ENCODE measurements at places on chromosomes 5 and 9. TPM values are rescaled to one million over a fixed set of nuclear protein-coding genes. Genes with fewer than 3 reads are reported as not detected.

Gene PCDHGB3
- total RNA-seq: 5.0 TPM

Gene PKD2L2
- not detected for total RNA-seq

Gene CTSL
- 23.5 TPM for total RNA-seq

Gene TMC1
- total RNA-seq: not detected

Gene PCDHGB5
- total RNA-seq: 3.6 TPM

Gene C9orf43
- total RNA-seq: not detected

Gene FBP2
- total RNA-seq: not detected

Gene RBM22
- total RNA-seq: 53.6 TPM

Gene GALT
- total RNA-seq: 185 TPM

Gene SPATA31E1
- not detected for total RNA-seq

Gene CRHBP
- 8.3 TPM for total RNA-seq

Gene TAF11L5
- not detected for total RNA-seq

Gene IL33
- 7.4 TPM for total RNA-seq

Gene MYOT
- 4.3 TPM for total RNA-seq

Gene IFNA4
- not detected for total RNA-seq

Gene FOXD4L6
- total RNA-seq: not detected

Gene DYNC2I2
- 103 TPM for total RNA-seq

Gene PFN3
- not detected for total RNA-seq

Gene CATSPER3
- total RNA-seq: 2.4 TPM

Gene SPARC
- total RNA-seq: 177 TPM

All from Peyer's patch (tissue), 4 donors.